ENCODE measurements at places on chromosomes 11 and 22.

DNA sequence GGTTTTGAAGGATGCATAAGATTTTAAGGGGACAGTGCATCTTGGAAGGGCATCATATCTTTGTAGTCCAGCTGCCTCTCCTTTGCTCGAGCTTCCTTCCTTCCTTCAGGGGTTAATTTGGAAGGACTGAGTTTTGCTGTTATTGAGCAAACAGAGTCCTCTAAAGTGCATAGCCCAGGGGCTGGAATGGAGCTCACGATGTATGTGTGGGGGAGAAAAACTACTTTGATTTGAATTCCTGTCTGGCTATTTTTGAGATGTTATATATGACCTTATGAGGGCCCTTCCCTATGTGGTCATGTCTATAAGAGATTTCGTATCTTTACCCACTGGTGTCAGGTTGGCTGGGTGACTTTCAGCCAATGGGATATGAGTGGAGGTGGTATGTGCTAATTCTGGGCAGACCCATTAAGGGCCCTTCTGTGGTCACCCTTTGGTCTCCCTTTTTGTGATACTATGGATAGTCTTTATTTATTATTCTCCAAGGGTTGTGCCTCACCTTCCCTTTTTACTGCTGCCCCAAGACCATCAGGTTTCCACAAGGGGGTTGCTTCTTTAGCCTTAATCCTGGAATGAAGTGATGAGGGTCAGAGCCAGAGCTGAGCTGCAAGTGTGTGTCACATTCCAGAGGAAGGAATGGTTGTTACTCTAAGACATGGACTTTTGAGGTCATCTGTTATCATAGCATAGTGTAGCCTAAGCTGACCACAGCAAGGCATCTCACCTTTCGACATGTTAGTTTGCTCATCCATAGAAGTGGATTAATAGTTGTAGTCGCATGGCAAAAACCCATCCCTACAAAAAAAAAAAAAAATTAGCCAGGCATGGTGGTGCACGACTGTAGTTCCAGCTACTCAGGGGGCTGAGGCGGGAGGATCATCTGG is 54.6 kb downstream of the LRRC74B start:
- no peak for DNase-seq

GRCh38 chr11:16091862-16092261 is 264.5 kb downstream of the SOX6 start:
- no peak for DNase-seq

- no peak for DNase-seq
These were observed 102.4 kb upstream of the FSHB start for GRCh38 chr11:30128269-30128932.

DNA sequence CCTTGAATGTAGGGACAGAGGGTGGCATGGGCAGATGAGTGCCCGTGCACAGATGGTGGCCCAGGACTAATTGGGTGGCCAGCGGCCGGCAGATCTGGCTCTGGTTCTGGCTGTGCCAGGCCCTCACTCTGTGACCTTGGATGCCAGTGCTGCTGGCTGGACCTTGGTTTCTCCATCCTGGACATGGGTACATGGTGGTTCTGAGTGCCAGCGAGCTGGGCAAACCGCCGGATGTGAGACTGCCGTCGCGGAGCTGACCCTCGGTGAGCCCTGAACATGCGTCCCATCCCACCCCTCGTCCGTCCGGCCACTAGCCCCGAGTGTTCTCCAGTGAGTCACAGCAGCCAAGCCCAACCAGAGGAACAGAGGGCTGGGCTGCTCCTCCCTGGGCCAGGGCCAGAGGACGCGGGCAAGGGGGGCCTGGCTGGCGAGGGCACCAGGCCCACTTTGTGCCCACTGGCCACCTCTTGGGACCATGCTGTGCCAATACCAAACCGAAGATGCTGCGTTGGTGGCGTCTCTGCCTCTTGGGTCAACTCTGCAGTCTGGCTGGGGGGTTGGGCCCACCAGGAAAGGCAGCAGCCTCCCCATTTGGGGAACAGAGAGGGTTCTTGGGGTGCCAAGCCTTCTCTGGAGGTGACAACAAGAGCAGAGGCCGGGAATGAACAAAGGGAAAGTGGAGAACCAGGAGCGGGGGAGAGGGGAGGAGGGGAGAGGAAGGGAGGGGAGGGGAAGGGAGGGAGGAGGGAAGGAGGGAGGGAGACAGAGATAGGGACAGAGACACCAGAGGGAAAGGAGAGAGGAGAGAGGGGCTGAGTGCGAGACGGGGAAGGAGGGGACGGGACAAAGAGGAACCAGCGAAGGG is 10.7 kb downstream of the LSP1 start:
- DNase-seq: no peak

GRCh38 chr11:20023082-20023426 is 137.2 kb downstream of the DBX1 start:
- no peak for DNase-seq

GRCh38 chr11:79508461-79508860 is 67.6 kb upstream of the TENM4 start:
- no peak for DNase-seq
